ENCODE measurements at places on chromosomes 11 and 22.

GRCh38 chr22:49244466-49245420 lies 582.9 kb downstream of the BRD1 start:
- no peak for DNase-seq

DNA sequence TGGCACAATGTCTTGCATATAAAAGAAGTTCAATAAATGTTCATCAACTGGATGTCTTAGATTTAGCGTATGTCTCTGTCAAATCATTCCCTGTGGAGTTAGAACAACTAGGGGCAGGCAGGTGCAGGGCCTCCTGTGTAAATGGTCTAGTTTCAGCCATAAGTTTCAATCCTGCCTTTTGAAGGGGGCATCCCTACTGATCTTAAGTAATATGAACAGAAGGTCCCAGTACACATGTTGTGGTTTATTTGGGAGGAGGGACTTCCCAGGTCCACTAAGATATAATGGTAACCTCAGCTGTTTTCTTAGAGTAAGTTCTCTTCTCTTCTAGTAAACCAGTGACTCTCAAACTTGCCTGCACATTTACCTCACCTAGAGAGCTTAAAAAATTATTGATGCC lies 19.8 kb downstream of the TTC12 start:
- no peak for DNase-seq

GRCh38 chr11:19173004-19173689 lies 28.6 kb downstream of the CSRP3 start:
- no peak for DNase-seq

- no peak for DNase-seq
Measured at GRCh38 chr11:120558744-120559431, 47.3 kb downstream of the GRIK4 start.

DNA sequence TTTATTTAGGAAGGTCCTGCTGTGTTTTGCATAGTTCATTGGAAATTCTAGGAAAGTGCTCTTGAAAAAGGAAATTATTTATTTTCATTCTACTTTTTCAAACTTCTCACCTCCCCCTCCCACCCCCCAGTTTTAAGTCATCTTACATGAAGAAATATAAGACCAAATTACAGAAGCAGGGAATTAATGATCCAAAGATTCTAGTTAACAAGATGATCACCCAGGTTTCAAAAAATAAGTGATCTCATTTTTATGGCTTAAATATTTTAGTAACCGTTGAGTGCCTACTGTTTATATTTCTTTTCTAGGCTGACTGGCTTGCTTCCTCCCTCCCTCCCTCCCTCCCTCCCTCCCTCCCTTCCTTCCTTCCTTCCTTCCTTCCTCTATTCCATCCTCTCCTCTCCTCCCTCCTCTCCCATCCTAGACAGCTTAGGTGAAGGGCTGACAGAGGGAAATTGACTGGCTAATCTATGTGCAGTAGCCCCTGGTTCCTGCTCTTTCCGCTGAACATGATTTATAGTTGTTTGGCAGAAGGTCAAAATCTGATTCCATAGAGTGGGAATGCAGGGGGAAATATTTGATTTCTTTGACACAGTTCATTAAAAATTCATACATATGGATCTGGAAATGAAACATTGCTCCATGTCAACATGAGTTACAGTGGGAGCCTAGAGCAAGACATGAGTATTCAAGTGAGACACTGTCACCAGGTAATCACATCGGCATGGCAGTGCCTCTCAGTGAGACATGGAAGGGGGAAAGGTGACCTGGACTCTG lies 123.4 kb downstream of the COMMD9 start:
- DNase-seq, result no peak

DNA sequence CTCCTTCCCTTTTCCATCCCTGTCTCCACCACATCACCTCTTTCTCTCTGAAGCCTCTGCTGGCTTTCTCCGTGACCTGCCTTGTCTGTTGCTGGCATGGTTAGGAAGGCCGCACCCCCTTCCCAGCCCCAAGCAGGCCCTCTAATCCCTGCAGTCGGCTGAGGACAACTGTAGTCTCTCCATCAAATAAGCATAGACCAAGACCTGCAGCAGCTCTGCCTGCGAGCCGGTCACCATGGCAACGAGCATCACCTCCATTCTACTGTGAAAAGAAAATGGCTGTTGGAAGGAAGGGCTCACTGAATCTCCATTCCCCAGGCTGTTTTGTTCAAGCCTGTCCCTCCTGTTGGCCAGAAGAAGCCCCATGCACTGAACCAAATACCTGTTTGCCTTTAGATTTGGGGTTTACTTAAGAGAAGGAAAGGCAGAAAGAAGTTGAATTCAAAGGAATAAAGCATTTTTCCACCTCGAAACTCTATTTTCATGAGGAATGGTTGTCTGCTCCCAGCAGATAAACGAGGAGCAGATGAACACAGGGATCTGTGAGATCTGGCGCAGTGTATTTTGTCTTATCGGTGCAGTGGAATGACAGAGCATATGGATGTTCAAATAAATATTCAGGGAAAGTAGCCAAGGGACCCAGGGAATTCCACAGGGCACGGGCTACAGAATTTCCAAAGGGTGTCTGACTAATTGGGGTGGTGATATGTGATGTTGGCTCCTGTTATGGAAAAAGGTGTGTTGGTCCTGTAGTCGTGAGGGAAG lies 113.1 kb upstream of the TTC12 start:
- DNase-seq, result no peak

- no peak for DNase-seq
Measured at GRCh38 chr11:108035690-108036089, 27.0 kb downstream of the CUL5 start.

DNA sequence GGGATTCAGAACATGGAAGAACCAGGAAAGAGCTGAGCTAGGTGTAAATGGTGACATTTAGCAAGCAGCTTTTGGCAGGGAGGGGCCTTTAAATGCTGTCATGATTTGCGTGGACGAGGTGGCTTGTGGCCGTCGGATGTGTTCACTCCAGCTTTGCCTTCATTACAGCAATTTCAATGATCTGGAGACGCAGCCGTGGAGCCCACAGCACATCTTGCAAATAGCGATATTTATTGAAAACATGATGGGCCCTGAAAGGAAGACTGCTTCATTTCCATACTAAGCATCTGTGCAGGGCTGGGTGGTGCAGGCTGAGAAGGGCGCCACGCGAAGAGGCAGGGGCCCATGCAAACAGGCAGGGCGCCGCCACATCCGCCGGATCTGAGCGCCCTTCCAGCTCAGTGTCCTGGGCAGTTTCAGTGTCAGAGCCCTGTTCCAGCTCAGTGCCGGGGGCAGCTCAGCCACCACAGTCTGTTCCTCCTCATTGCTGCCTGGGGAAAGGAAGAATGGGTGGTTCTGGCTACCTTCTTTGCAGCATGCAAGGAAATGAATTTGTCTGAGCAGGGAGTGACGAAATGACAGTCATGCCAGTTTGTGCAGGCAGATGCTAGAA lies 111.1 kb upstream of the TTC12 start:
- DNase-seq, result no peak

DNA sequence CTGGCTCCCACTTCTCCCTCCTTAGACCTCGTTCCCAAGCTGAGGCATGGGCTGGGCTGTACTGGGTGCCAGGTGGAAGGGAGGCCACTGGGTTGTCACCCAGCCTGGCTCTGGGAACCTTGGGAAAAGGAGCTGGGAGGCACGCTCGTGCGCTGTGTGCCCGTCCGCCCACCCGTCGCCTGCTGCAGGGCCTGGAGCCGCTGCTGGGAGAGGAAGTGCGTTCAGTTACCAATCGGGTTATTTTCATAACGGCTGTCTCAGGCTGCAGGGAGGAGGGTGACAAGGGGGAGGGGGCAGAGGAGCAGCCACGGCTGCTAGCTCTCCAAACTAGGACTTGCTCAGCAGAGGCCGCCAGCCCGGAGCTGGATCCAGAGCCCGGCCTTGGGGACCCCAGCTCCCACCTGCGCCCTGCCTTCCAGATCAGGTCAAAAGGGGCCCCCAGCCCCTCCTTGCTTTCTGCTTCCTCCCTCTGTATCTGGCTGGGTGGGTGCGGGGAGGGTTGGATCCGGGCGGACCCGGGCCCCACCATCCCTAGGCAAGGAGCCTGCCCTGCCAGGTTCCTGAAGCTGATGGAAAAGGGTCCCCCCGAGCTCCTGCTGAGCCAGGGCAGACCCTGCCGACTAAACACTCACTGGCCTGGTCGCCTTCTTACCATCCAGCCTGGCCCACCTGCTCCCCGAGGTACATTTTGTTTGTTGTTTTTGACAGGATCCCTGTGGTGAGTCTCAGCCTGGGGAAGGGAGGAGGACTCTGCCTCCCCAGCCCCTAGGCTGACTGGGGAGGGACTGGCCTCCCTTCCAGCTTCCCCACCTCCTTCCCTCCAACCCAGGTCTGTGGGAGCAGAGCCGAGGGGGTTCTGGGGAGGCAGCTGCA lies 14.3 kb downstream of the DGKZ start:
- DNase-seq, result no peak

- no peak for DNase-seq
Measured at GRCh38 chr11:50169634-50170033, 137.0 kb downstream of the OR4C45 start.

GRCh38 chr22:19853879-19854777 lies 546 bp downstream of the GNB1L start:
- DNase-seq, result peak; percentile 93

GRCh38 chr11:72842653-72843330 lies 28.6 kb downstream of the ATG16L2 start:
- no peak for DNase-seq

- DNase-seq, result no peak
Measured at GRCh38 chr11:102111011-102111786, 952 bp downstream of the YAP1 start.

GRCh38 chr11:112507281-112507680 lies 246.6 kb upstream of the PLET1 start:
- no peak for DNase-seq

DNA sequence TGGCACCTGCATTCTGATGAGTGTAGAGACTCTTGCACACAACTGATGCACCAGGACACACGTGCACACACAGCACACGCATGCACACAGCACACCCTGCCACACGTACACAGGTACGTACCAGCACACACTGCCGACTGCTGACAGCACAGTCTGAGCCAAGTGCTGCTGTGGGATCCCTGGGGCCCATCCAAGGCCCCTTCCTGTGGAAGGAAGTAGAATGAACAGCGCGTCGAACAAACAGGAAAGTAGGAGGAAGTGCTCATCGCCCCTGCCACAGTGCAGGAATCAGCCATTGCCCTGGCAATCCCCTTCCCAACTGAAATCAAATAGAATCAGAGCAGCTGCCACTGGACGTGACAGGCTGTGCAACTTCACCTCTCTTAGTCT lies 57.9 kb downstream of the CD82 start:
- DNase-seq, result peak; percentile 72

DNA sequence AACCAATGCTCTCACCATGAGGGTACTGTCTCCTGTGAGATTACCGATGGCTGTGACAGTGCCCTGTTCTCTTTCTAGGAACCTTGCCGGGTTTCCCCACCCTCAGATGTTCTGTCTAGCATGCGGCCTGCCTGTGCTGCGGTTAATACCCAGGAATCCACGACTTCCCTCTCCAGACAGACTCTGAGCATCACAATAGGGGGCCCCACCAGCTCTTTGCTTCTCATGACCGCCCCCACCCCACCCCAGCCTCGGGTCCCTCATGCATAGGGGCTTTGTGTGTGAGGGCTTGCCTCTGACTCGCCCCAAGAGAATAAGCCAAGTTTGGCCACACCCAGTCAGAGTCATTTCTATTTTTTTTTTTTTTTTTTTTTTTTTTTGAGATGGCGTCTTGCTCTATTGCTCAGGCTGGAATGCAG lies 10.3 kb downstream of the PARVG start:
- DNase-seq, result no peak

- DNase-seq, result no peak
Measured at GRCh38 chr11:88363004-88363403, 25.5 kb upstream of the CTSC start.

GRCh38 chr11:126465573-126466188 lies 110.2 kb downstream of the ST3GAL4 start:
- no peak for DNase-seq

GRCh38 chr11:1012740-1013630 lies 23.5 kb downstream of the MUC6 start:
- no peak for DNase-seq

DNA sequence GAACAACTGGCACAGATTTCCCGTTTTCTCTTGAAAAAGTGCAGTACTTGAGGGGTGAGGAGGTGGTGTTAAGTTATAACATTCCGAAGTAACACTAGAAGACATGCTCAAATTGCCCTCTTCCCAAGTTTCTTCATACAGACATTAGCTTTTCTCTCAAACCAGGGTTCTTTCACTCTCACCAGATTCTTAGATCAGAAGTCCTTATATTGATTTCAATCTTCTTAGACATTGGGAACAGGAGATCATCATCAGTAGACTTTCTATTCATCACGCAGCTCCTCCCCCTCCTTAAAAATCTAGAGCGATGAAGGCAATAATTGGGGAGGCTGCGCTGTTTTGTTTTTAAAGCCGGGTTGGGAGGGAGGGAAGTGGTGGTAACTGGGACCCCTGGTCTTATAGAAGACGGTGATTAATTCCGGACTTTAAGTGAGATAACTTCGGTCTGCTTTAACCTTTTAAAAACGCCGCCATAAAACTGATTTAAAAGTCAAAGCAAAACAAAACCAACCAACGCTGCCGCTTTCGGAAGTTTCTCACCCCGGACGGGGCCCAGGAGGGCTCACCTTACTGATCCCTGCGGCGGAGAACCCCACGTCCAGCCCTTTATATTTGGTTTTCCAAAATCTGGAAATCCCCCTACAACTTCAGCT lies 665 bp downstream of the USP28 start:
- DNase-seq, result no peak

- no peak for DNase-seq
Measured at GRCh38 chr22:46054091-46055073, 77.4 kb upstream of the WNT7B start.

GRCh38 chr11:116955949-116956348 lies 118.5 kb upstream of the APOA1 start:
- no peak for DNase-seq

DNA sequence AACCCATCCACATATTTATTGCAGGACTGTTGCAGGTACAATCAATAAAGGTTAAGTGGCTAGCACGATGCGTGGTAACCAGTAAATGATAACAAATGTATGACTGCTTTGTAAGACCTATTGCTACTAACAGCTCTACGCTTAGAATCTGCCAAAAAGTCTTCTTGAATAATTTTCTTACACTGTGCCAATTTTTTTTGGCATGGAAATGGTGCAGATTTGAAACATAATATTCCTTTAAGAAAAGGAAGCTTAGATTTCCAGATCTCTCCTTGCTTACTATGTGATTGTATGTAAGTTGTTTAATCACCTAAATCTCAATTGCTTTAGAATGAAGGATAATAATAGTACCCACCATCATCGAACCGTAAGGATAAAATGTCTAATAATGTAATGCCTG lies 192.0 kb downstream of the LRRC4C start:
- no peak for DNase-seq

- DNase-seq, result no peak
Measured at GRCh38 chr11:2581931-2582350, 117.9 kb downstream of the KCNQ1OT1 start.

DNA sequence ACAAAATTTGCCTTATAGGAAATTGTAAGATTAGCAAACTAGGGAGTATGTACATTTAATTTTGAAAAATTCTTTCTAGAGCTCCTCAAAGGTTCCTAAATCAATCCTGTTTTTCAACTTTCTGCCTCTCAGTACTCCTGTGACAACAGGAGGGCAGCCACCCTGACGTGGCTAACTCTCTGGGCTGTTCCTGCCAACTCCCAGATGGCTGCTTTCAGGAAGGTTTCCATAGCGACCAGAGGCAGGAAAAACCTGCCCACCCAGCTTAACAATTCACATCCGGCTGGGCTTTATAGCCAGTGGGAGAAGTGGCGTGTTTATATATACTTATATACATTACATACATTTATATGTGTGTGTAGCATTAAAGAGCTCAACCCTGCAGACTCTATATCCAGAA lies 26.5 kb downstream of the SGSM3 start:
- DNase-seq, result peak; percentile 86
